ENCODE measurements at places on chromosomes 12 and 14. TPM values are rescaled to one million over a fixed set of nuclear protein-coding genes. Genes with fewer than 3 reads are reported as not detected.
A peak's percentile ranks its signal among the peaks of the same experiment; 100 is the strongest.

- H3K4me3 ChIP-seq, result peak overlapping the region; percentile 29
- peaks cover 25% of the 10 kb centered on the region for H3K4me1 ChIP-seq
Observed at GRCh38 chr12:49345051-49345824, 1.4 kb upstream of the DNAJC22 start.

GRCh38 chr12:75533239-75533638 lies 21.8 kb upstream of the KRR1 start:
- DNase-seq, result no peak
- peaks cover 18% of the 10 kb centered on the region for H3K27me3 ChIP-seq
- no peak overlapping the region for H3K4me3 ChIP-seq
- H3K36me3 ChIP-seq, result no peaks in the 10 kb centered on the region
- peaks cover 2% of the 10 kb centered on the region for H3K4me1 ChIP-seq

DNA sequence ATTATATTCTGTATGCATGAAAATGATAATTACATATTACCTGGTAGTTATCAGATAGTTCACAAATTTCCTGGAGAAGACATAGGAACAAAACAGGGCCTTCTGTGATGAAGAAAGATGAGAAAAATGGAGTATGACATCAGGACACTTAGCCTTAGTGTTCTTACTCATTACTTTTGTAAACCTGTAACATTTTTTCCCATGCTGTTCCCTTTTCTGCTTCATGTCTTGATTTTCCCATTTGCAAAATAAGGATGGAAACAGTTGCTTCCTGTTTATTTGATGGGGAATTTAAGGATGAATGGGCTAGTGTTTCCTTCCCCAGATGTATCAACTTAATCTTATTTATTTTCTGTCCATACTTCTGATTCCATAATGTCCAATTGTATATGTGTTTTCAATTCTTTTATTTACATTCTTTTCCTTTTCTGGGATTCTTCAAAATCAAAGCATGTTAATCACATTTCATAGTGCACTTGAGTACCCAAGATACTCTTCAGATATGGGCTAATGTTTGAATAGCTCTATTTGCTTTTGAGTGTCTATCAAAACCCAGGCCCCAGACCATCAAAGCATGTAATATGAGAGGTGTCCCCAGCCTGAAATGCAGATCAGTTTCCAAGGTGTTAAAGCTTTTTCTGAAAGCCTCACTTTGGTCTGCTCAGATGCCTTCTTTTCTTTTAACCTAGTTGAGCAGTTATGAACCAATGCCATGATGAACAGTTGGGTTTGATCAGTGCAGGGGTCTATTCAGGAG lies 260.5 kb downstream of the RAD51B start:
- no peak overlapping the region for H3K27ac ChIP-seq
- H3K4me3 ChIP-seq, result no peak overlapping the region
- no peaks in the 10 kb centered on the region for H3K4me1 ChIP-seq
- H3K27me3 ChIP-seq, result no peaks in the 10 kb centered on the region
- H3K36me3 ChIP-seq, result peaks cover 3% of the 10 kb centered on the region
- no peak for DNase-seq

DNA sequence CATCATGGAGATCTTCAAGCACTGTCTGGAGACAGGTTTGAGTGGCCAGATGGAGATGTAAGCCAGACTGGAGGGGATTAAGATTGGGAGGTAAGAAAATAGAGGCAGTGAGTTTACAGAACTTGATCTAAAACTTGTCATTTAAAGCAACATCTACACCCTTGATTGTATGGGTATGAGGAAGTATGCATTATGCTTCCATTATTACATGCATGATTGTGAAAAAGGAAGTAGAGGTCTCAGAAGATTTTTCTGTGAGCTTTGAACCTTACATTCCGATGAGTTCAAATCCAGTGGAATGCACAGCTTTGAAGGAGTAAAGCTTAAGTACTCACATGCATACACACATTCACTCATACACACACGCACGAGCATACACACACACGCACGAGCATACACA lies 550.8 kb downstream of the MED13L start:
- no peaks in the 10 kb centered on the region for H3K4me1 ChIP-seq
- no peaks in the 10 kb centered on the region for H3K36me3 ChIP-seq
- DNase-seq, result no peak
- no peaks in the 10 kb centered on the region for H3K27me3 ChIP-seq
- H3K27ac ChIP-seq, result no peak overlapping the region

DNA sequence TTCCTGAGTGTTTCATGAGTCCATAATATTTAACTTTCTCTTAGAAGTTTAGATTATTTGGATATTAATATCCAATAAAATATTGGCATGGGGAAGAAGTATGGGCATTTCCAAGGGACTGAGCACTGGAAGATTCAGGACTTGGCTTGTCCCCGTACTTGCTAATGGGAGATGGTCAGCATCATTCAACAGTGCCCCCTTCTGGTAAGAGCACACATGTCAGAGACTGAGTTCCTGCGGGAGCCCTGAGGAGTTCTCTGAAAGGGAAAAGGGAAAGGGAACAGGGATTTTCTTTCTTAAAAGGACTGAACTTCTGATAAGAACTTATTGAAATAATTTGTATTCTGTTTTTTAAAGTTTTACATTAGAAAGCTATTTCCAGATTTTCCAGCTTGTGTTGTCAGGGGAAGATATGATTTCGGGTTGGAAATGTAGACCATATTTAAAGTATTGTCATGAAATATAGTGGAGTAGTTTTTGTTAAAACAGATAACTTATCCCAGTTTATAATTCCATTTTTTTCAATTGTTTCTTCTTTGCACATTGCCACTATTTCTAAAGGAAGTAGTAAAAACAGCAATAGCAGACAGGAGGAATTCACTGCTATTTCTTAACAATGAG lies 59.8 kb upstream of the C12orf71 start:
- no peak for DNase-seq
- no peak overlapping the region for H3K4me3 ChIP-seq
- H3K4me1 ChIP-seq, result peaks cover 18% of the 10 kb centered on the region
- H3K27me3 ChIP-seq, result no peaks in the 10 kb centered on the region
- no peak overlapping the region for H3K27ac ChIP-seq

DNA sequence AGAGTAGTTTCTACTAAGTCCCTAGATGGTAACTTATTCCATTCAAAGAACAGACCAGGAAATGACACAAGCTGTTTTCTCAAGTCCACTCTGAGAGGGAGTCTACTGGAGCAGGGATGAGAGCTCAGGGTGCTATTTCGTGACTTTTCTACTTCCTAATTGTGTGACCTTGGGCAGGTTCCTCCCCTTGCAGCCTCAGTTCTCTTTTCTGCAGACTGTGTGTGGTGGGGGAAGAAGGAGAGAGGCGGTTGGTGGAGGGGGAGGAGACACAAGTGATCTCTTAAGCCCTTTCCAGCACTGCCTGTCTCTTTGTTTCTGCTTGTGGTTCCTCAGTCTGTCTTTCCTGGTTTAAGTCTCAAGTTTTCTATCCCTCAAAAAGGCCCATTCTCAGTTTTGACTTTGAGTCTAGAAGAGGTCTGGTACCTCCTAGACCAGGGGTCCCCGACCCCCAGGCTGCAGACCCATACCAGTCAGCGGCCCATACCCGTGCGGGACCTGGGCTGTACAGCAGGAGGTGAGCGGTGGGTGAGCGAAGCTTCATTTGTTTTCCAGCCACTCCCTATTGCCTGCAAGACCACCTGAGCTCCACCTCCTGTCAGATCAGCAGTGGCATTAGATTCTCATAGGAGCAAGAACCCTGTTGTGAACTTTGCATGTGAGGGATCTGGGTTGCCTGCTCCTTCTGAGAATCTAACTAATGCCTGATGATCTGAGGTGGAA lies 10.7 kb downstream of the FGF6 start:
- no peak for DNase-seq
- peaks cover 18% of the 10 kb centered on the region for H3K4me1 ChIP-seq
- H3K27ac ChIP-seq, result no peak overlapping the region
- no peak overlapping the region for H3K4me3 ChIP-seq
- no peaks in the 10 kb centered on the region for H3K36me3 ChIP-seq

- peaks cover 5% of the 10 kb centered on the region for H3K27me3 ChIP-seq
- H3K4me3 ChIP-seq, result peak overlapping the region; percentile 86
- DNase-seq, result peak; percentile 59
- no peaks in the 10 kb centered on the region for H3K36me3 ChIP-seq
- H3K4me1 ChIP-seq, result peaks cover 17% of the 10 kb centered on the region
Observed at GRCh38 chr12:57435293-57435692, 709 bp downstream of the INHBC start.

DNA sequence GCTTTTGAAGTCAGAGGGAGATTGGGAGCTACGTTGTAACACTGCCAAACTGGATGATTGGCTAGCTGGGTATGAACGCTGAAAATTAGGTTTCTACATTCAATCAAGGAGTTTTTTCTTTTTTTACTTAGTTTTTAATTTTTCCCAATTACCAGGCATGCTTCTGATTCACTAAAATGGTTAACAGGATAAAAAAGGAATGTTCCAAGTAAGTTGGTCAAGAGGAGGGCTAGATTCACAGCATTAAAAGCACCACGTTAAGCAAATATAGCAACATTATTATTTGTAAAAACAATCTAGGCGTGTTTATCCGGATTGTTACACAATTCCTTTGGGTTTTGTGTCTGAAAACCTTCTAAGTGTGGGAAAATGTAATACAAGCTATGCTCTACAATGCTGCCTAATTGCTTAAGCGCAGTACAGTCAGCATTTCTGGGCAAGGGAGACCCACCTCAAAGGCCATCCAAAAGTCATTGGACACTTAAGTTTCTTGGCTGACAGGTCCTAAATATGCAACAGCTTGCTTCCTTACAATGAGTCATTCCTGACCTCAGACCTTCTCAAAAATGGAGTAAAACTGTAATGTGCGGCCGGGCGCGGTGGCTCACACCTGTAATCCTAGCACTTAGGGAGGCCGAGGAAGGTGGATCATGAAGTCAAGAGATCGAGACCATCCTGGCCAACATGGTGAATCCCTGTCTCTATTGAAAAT lies 1.2 kb downstream of the RPLP0 start:
- no peak for DNase-seq
- H3K4me3 ChIP-seq, result peak overlapping the region; percentile 98
- peaks cover 24% of the 10 kb centered on the region for H3K36me3 ChIP-seq
- H3K27ac ChIP-seq, result peak overlapping the region; percentile 97
- H3K4me1 ChIP-seq, result peaks cover 28% of the 10 kb centered on the region

DNA sequence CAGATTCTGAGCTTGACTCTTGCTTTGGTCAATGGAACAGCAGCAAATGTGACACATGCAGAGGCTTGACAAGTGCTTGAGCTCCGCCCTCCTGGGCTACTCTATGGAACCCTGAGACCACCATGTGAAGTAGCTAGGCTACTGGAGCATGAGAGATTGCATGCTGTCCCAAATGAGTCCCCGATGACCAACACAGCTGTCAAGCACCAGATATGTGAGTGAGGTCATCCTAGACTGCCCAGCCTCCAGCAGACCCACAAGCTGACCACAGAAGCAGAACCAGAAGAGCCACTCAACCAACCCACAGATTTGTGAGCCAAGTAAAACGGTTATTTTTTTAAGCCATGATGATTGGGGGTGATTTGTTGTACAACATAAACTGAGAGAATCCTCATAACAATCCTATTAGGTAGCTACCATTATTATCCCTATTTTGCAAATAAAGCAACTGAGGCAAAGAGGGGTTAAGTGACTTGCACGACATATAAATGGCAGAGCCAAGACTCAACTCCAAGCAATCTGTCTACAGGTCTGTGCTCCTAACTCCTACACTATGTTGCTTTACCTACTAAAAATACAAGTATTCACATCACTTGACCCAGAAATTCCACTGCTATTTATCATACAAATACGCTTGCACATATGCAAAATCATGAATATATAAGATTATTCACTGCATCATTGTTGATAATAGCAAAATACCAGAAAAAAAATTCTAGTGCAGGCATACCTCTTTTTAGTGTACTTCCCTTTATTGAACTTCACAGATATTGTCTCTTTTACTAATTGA lies 136.2 kb downstream of the NDUFA12 start:
- no peak overlapping the region for H3K27ac ChIP-seq
- H3K27me3 ChIP-seq, result peaks cover 35% of the 10 kb centered on the region
- H3K4me1 ChIP-seq, result no peaks in the 10 kb centered on the region
- DNase-seq, result no peak
- H3K4me3 ChIP-seq, result no peak overlapping the region

DNA sequence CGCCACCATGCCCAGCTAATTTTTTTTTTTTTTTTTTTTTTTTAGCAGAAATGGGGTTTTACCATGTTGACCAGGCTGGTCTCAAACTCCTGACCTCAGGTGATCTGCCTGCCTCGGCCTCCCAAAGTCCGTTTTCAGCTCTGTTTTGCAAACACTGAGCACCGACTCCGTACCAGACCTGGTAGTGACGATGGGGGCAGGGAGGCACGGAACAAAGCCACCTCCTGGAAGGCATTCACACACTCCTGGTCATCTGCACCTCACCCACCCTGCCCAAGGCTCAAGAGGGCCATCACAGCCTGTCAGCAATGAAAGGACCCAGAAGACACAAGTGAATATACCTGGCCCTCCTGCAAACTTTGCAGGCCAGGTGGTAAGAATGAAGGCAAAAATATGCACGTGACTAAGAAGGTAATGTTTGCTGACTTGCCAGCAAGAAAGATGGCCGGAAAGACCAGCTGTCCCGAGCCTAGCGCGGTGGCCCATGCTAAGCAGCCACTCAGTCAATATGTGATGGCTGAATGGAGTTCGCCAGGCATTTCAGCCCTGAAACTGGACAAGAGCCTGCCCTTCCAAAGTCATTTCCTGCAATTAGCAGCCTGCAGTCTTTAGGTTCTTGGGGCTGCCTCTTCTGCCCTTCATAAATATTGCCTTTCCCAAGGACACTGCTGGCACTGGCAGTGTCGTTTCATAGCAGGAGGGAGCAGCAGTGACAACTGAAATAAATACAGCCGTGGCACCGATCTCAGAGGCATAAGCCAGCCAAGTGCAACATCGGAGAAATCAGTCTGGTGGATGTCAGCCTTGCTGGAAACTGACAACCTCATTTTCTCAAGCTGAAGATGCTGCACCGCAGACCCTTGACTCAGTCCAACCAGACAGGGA lies 17.6 kb downstream of the MMAB start:
- no peaks in the 10 kb centered on the region for H3K36me3 ChIP-seq
- H3K27ac ChIP-seq, result no peak overlapping the region
- peaks cover 7% of the 10 kb centered on the region for H3K27me3 ChIP-seq
- H3K4me3 ChIP-seq, result no peak overlapping the region
- no peak for DNase-seq

CD163 gene
- total RNA-seq, result 4.4 TPM

SLC10A1 gene
- not detected for total RNA-seq

APOLD1 gene
- total RNA-seq, result 12.1 TPM

RNASE1 gene
- 2.8 TPM for total RNA-seq

Data from activated naive CD8-positive, alpha-beta T cell treated with anti-CD3 and anti-CD28 coated beads, Interleukin-2, amount 10 ng/mL, durations not matched to agents 7 days and 5 days (primary cell).